ENCODE measurements at places on chromosomes 12 and 14.

- peak; percentile 59 for DNase-seq
Observed at GRCh38 chr14:21109377-21110138, 8.7 kb downstream of the TMEM253 start.

GRCh38 chr14:82159624-82160023, 626.0 kb upstream of the SEL1L start:
- DNase-seq: no peak

DNA sequence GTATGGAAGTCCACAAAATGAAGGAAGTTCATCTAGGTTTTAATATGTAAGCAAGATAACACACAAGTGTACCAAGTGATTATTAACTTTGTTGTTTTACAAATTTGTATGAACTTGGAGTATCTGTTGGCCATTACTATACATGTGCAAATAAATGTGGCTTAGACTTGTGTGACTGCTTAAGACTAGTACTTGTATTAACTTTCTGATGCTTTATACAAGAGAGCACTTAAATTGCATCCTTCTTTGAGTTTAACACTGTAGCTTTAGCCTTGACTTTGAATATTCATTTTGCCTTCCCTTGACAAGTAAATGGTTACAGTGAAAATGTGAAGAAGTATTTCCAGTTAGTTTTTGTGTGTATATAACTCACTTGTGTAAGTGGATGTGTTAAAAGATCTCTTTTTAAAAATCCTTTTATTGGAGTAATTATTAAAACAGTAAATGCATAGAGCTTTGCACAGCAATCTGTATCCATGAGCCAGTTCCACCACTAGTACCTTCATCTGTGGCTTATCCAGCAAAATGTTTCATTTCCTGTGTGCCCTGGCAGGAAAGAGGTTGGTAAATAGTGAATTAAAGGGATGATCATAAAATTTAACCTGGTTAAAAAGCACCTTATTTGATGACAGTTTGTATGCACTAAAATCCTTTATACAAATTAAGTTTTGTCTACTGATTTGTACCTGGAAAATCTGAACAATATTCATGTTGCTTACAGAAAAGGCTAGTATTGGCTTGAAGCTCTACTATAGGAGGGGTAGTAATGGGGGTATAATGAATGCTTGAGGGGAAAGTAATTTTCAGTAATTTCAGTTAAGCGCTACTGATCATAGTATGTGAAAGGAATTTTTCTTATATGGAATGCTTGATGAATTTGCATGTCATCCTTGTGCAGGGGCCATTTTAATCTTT, 8.0 kb downstream of the PNN start:
- no peak for DNase-seq

- peak; percentile 60 for DNase-seq
Observed at GRCh38 chr12:14239350-14239934, 126.0 kb upstream of the ATF7IP start.

DNA sequence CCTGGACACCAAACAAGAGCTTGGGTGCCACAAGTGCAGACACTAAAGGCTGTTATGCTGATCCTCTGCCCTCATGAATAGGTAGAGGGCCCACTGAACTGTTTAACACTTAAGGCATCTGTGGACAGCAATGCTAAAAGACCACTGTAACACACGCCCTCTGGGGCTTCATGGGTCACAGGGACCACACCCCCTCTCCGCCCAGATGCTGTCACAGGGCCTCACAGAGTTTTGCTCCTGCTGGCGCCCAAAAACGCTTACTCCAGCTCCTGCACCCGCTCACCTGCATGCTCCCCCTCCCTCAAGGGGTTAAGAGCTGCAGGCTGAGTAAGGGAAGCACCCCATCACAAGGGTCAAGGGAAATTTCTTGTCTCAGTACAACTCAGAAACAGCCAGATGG, 141.8 kb upstream of the NUDT4 start:
- DNase-seq: no peak

DNA sequence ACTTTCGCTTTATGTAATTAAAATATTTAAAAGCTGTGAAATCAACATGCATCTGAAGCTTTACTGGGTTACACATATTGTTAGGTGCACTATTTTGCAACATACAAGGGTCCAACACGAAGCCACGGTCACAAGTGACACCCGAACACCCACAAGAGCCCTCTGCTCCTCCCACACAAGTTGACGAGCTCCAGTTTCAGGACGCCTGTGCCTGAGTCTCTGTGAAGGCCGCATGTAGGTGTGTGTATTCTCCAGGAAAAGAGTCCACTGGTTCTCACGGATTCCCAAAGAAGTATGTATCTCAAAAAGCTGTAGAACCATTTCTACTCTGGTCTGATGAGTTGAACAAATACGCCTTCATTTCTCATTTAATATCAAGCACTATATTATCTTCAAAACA, 12.0 kb downstream of the SLC15A4 start:
- no peak for DNase-seq

- no peak for DNase-seq
Observed at GRCh38 chr14:53055003-53055402, 98.1 kb downstream of the DDHD1 start.

GRCh38 chr14:38731962-38732361, 371.1 kb downstream of the SEC23A start:
- DNase-seq: no peak

GRCh38 chr14:28088125-28088524, 678.5 kb upstream of the FOXG1 start:
- DNase-seq: no peak

DNA sequence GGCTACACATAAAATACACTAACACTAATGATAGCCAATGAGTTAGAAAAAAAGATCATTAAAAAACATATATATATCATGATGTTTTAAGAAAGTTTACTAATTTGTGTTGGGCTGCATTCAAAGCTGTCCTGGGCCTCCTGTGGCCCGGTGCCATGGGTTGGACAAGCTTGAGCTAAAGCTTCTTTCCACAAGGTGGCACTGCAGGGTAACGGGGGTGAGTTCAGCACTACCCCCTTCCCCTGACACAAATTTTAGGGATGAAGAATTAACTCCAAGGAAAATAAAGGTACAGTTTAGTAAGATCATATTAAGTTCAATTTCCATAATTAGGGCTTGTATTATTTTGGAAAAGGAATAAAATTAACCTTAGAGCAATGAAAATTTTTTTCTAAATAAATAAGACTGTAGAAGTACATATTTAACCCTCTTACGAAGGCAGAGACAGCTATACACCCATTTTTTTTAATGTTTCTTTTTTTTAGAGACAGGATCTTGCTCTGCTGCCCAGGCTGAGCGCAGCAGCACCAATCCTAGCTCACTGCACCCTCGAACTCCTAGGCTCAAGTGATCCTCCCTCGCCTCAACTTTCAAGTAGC, 38.9 kb downstream of the PPP1R13B start:
- peak; percentile 66 for DNase-seq

DNA sequence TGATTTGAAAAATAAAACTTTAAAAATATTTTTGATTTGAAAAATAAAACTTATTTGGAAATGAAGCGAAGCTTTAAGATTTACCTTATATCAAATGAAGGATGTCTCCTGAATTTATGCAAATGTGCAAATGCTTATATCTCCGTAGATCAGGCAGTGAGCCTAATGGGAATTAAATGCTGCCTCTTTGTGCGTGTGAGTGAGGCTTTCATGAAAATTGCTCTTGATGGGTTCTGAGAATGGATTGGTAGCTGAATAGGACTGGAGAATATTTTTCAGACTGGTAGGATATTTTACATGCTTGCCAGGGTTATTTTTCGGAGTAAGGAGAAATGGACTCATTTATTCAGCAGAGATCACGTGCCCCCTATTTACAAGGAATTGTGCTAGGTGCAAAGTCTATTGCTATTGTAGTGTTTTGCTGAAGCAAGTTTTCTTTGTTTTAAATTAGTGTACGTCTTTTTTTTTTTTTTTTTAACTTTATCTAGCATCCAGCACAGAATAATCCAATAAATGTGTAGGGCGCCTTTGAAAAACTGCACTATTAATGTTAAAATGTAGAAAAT, 2.4 kb downstream of the VRK1 start:
- no peak for DNase-seq

DNA sequence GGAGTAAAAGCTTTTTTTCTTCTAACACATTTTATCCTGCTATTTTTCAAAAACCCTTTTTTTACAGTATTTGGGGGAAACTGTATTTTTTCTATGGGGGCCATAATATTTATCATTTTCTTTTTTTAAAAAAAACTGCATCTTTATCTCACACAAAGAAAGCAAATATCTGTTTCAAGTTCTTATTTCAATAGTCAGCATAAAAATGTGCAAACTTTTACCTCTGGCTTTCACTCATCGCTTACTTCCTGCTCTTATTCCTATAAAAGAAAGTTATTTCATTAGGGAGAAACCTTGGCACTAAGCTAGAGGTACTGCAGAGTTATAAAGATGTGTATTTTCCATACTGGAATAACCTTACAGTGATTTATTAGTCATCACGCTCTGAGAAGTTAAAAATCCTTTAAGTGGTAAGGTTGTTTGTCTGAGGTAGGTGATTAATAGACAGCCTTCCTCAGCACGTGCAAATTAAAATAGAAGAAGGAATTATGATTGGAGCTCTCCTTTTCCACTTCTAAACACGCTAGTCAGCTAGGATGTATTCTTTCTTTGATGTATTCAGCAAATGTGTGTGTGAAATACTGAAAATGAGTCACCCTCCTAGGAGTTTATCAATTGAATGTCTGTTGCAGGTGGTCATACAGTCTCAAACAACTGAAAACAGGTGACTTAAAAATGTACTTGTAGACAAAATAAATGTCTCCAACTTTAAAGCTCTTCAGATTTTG, 461.0 kb downstream of the GXYLT1 start:
- no peak for DNase-seq

DNA sequence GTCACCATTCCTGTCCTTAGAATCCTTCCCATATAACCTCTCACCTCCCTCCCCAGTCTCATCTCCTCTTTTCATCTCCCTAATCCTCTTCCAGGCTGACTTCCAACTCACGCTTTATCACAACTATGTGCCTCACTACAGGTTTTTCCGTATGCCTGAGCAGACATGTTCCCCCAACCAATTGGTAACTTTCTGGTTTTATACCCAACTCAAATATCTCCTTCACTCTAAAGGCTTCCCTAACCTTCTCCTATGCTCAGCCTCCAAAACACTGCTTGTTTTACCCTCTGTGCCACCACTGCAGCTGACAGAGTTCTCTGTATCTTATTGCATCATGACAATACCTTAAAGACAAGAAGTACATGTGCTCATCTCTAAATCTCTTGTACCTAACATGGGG, 139.7 kb downstream of the KSR2 start:
- no peak for DNase-seq

DNA sequence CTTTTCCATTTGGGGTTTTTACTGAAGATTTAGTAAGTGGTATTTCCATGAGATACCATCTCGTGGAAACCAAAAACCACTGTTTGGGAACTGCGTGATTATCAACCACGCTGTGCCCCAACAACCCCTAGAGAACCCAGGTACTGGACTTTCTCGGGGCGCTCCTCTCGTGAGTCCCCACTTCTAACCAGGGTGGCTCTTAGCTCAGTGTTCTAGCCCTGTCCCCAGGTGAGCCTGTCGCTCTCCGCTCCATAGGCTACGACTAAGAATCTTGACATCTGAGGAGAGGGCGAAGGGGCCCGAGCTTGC, 686 bp downstream of the MCRS1 start:
- DNase-seq: no peak

- no peak for DNase-seq
Observed at GRCh38 chr14:32404784-32405573, 75.9 kb downstream of the AKAP6 start.

GRCh38 chr14:99754141-99755067, 38.8 kb upstream of the EML1 start:
- DNase-seq: peak; percentile 49

DNA sequence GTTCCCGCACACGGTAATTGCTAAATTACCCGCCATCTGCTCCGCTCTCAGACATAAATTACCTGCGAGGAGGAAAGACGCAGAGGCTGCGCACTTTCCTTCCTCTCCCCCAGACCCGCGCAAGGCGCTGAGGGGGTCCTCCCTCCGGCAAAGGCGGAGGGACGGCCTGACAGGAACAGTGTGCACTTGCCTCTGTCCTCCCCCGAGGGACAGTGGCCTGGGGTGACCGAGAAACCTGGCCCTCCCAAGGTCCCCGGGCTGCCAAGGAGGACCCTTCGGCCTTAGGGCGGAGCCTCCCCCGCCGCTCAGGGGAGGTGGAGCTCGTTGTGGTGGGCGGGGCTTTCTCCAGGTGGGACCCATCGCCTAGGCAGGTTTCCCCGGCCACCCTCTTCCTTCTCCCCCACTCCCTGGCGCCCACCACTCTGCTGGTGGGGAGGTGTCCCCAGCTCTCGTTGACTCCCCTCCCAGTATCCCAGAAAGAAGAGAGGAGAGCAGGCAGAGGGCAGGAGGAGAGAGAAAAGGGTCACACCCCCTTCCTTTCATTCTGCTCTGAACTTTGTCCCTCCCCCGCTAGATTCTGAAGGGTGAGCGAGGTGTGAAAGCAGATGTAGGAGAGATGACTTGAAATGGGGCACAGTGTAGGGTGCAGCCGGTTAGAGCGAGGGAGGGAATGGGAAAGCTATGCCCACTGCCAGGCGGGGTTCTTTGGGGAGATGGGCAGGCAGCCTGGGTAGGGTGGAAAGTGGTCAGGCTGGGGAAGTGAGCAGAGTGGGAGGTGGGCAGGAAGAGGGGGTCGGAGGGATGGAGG, 11.4 kb upstream of the CALCOCO1 start:
- peak; percentile 63 for DNase-seq

DNA sequence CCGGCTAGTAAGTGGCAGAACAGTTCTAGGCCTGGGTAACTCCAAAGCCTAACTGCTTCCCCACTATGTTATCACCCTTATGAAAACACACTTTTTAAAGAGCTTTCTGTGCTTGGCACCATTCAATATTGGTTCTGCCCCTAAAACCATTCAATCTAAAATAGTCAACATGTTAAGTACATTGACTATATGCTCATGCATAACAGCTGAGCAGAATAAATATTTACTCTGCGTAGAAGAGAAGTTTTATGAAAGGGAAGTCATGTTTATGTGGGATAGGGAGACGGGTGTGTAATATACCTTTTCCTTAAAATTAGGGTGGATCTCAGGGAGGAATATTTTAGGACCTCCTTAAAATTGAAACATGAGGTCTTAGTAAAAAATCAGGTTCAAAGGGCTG, 80.5 kb downstream of the SAMD4A start:
- DNase-seq: no peak

DNA sequence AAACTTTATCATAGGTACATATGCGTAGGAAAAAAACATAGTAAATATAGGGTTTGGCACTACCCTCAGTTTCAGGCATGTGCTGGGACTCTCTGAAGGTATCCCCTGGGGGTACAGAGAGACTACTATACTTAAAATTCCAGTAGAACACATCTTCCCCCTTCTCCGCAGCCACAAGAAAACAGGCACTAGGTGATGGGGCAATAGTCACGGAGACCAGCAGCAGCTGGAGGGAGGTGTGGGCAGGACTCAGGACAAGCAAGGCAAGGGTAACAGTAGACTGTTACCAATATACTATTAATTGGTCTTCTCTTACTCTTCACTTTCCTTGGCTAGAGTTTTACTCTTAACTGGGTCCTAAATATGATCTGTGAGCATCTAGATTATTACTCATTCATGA, 4.6 kb upstream of the PAPOLA start:
- no peak for DNase-seq

GRCh38 chr12:116882742-116883141, 1.5 kb upstream of the HRK start:
- no peak for DNase-seq
